GM12864 (cell line): ENCODE measurements at places on chromosomes 3 and 15.

- no peak for DNase-seq
Observed at GRCh38 chr15:100340721-100341238, 995 bp downstream of the ADAMTS17 start.

GRCh38 chr3:147572970-147573340 is 163.8 kb downstream of the ZIC1 start:
- DNase-seq: no peak

GRCh38 chr3:37859354-37859753 is 2.3 kb upstream of the CTDSPL start:
- DNase-seq: no peak

- DNase-seq: no peak
Observed at GRCh38 chr3:182327196-182327681, 466.1 kb upstream of the ATP11B start.

DNA sequence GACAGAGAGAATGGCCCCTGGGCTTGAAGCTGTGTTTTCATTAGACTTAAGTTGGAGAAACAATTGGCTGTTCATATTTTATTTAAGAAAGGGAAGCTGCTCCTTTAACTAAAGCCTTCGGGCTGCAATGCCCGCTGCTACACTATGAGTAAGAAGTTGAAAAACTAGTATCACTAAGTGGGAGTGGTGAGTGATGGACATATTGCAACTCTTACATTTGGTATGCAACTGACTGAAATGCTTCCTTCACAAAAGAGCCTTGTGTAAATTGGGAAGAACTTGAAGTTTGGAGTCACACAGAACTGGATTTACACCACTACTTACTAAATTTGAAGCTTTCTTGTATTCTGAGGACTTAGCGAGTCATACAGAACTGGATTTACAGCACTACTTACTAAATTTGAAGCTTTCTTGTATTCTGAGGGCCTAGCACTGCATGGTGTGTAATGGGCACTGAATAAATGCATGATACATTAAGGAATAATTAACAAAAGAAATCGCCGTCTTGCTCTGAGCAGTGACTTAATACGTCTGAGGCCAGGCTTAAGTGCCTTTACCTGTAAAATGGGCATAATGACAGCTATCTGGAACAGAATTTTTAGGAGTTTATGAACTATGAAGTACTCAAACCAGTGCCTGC is 149.5 kb downstream of the RYR3 start:
- no peak for DNase-seq

- no peak for DNase-seq
Observed at GRCh38 chr3:149044339-149045083, 41.8 kb downstream of the HLTF start.

- no peak for DNase-seq
Observed at GRCh38 chr3:183220828-183221227, 32.2 kb upstream of the B3GNT5 start.

DNA sequence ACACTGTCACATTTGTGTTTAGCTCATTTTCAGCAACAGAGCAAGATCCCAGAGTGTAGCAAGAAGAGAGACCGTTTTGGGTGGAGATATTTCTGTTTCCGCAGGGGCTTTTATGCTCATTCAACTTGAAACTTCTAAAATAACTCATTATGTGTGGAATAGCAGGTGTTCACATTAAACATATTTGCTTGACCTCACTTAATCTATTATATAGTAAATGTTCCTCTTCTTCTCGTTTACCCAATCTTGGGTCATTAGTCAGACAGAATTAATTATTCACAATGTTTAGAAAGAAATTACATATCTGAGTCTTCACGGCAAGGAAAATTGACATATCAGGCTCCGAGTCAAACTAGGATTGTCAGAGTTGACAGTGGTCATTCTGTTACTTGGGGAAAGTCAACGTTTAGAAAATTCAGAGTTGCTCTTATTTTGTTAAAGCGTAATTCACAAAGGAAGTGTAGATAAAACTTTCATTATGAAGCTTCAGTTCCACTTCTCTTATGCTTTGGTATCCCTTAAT is 222.9 kb downstream of the TPRG1 start:
- peak; percentile 57 for DNase-seq

- DNase-seq: no peak
Observed at GRCh38 chr3:150738688-150739087, 24.3 kb downstream of the SIAH2 start.

DNA sequence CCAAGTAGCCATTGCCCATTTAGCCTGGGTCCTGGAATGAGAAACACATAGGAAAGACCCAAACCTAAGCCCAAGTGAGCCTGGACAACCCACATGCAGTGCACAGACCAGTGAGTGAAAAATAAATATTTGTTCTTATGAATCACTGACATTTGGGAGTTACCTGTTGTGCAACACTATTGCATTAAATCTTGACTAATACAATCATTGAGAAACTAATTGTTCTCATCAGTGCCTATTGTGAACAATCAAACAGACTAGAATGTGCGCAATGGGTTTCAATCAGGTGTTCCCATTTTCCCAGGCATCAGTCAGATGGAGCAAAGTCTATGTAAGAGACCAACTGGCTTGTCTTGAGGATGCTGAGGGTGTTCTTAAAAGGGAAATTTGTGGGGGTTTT is 54.7 kb upstream of the CNOT10 start:
- DNase-seq: no peak

GRCh38 chr3:196756732-196757131 is 17.1 kb downstream of the PAK2 start:
- DNase-seq: no peak

- no peak for DNase-seq
Observed at GRCh38 chr15:27690290-27690689, 408.8 kb downstream of the OCA2 start.

GRCh38 chr3:45216021-45216609 is 10.0 kb downstream of the TMEM158 start:
- DNase-seq: no peak

GRCh38 chr3:127790882-127791183 is 31.5 kb downstream of the MGLL start:
- no peak for DNase-seq

- DNase-seq: no peak
Observed at GRCh38 chr15:89402518-89402805, 67.8 kb upstream of the POLG start.

- no peak for DNase-seq
Observed at GRCh38 chr3:120040813-120041377, 53.4 kb downstream of the GSK3B start.

- no peak for DNase-seq
Observed at GRCh38 chr3:44865272-44866035, 3.7 kb downstream of the TMEM42 start.

- no peak for DNase-seq
Observed at GRCh38 chr3:186967686-186968085, 37.4 kb downstream of the ST6GAL1 start.

DNA sequence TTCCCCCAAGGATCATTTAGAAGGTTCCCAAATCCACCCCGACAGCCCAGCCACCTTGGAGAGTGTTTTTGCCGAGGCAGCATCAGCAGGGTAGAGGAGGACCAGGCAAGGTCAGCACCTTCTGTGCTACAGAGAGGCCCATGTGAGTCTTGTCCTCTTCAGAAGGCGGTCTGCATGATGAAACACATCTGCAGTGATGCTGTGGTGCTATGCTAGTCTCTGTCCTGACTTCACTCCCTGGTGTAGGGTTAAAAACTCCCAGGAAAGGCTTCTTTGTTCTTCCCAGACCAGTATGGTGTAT is 87.9 kb downstream of the ITPR1 start:
- no peak for DNase-seq

GRCh38 chr3:165653130-165653778 is 184.0 kb downstream of the BCHE start:
- DNase-seq: no peak

DNA sequence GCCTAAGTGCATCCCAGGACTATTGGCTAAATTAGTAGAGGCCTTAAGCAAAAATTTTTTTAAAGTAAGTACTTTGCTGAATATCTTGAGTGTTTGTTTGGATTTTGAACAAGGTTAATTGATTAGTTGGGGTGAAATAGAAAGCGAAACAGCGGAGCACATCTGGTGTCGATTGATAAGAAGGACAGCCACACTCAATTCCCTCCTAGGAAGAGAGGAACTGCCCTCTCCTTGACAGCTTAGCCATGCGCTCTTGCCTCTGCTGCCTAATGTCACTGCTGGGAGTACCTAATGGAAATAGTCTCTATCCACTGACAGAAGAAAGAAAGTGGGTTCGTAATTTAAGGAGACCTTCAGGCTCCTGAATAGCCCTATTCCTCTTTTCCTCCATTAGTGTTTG is 943.6 kb downstream of the DIPK2A start:
- DNase-seq: no peak
